Hematopoietic multipotent progenitor cell (in vitro differentiated cells): ENCODE measurements at places on chromosomes 7 and 10.

GRCh38 chr7:117021366-117021765 lies 68.1 kb downstream of the ST7 start:
- no peak for DNase-seq

DNA sequence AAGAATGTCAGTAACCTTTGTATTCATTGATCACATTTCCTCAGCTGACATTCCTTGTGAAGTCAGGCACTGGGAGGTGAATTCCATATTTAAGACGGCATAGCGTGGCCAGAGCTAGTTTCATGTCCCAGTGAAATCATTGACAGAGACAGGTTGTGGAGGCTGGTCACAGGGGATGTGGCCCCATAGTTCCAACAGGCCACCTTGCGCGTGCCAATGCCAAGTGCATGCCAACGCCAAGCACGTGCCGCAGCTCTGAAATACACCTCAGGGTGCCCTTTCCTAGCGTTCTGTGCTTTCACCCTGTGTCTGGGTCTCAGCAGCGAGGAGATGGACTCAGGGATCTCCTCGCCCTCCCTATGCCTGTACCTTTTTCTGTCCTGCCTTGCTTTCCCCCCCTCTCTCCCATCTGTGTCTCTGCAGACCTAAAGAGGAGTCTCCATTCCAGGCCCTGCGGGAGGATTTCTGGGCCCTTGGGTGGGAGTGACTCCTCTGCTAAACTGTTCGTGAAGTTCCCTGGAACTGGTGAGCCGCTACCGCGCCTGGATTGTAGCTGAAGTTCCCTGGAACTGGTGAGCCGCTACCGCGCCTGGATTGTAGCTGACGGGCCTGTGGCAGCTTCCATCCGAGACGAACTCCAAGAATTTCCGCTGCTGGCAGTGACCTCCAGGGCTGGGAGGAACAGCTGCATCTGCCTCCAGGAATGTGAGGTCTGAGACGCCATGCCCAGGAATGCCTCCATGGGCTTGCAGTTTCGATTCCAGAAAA lies 19.7 kb downstream of the AQP1 start:
- DNase-seq = no peak

GRCh38 chr7:44398511-44398911 lies 73.1 kb upstream of the CAMK2B start:
- DNase-seq = no peak

DNA sequence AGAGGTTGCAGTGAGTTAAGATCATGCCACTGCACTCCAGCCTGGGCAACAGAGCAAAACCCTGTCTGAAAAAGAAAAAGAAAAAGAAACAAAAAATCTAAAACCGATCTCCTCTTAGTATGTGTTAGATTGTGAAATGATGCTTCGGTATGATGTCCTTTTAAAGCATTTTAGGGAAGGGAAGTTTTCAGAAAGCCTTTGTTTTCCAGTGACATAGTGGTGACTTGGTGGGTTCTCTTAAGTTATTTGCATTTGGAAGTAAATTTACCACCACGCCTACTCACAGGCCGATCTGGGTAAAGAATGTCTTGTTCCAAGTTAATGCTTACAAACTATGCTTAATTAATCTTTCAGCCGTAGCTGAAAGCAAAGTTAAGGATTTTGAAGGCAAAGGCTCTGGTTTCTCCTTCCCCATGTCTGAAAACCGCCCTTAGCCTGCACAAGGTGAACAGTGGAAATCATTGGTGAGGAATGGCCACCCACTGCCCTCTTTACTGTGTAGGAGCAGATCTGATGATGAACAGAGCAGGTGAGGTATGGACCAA lies 10.7 kb downstream of the MTURN start:
- DNase-seq = no peak

GRCh38 chr7:34675749-34676374 lies 17.8 kb downstream of the NPSR1 start:
- peak; percentile 27 for DNase-seq

GRCh38 chr7:143299840-143300239 lies 11.7 kb downstream of the CASP2 start:
- DNase-seq = peak; percentile 45

DNA sequence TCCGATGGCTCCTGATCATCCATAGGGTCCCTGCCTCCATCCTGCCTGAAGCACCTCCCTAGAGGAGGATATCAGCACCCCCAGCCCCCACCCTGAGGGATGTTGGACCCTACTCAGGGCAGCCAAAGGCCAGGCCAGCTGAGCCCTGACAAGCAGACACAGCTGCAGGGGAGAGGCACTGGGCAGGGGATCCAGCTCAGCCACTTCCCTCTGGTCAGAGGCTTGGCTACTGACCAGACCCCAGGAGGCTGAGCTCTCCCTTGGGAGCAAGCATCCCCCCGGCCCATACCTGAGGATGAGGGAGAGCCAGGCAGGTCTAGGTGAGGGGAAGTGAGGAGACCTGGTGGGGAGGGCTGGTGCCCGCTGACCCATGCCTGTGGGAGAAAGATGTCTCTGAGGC lies 6.6 kb downstream of the LDB3 start:
- DNase-seq = no peak

DNA sequence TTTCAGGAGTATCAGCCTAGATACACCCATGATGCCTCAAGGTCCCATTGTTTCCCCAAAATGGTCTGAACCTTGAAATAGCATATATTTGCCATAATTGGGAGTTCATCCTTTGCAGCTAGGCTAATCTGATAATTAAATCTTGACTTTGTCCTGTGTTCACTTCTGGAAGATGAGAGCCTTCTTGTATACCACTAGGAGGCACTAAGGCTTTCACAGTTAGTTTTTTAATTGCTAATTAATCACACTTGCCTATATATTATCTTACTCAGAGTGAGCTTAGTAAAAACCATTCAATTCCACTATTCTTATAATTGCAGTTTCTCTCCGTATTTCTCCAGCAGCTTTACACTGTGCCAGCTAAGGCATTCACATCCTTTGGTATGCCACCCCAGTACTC lies 48.7 kb upstream of the MAGI2 start:
- no peak for DNase-seq

DNA sequence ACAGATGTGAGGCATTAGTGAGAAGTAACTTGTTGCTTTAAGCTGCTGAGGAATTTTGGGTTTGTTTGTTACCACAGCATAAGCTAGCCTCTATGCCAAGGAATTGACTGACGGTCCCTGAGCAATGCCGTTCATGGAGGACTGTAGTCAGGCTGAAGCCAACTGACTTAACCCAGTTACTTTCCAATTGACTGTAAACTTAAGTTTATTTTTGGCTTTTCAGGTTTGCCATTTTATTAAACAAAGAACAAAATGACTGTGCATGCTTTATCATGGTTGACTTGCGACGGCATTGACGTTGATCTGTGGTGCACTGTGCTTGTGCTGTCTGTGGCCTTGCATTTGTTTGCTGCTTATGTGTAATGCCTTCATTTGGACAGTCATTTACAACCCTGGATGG lies 53.5 kb downstream of the DNAJB9 start:
- no peak for DNase-seq

DNA sequence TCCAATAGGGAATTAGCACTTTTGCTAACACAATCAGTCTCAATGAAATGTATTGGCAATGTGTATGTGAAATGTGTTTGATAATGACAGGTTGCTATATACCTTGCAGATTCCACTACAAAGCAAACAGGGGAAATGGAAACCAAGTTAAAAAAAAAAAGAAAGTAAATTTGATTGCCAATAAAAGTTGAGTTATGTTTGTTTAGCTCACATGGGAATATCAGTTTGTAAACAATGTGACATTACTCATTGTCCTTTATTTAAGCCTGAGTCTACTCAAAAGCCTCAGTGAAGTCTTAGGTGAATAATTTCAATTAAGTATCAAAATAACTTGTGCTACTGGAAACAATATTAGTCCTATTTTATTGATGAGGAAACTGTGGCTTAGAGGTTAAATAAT lies 285.2 kb downstream of the CACNA2D1 start:
- DNase-seq = no peak

GRCh38 chr7:44072364-44073231 lies 7.2 kb upstream of the PGAM2 start:
- no peak for DNase-seq

DNA sequence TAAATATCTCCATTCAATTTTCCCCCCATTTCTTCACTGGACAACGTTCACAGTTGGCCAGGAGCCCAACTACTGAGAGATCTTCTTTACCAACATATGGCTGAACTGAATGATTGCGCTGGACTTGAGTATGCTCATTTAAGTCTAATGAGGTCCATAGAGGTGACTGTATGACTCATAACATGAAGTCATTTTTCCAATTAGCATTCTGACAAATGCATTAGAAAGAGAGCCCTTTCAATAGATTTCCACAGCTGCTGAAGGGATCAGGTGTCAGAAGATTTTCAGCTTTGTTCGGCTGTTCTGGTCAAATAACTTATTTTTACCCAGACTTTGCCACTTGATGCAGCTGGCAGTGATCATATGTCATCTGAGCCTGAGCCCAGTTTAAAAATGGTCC lies 438.0 kb downstream of the ETV1 start:
- no peak for DNase-seq

GRCh38 chr10:114638821-114639625 lies 19.1 kb downstream of the ABLIM1 start:
- peak; percentile 38 for DNase-seq

GRCh38 chr10:2703953-2704352 lies 363.4 kb upstream of the PFKP start:
- DNase-seq = no peak

DNA sequence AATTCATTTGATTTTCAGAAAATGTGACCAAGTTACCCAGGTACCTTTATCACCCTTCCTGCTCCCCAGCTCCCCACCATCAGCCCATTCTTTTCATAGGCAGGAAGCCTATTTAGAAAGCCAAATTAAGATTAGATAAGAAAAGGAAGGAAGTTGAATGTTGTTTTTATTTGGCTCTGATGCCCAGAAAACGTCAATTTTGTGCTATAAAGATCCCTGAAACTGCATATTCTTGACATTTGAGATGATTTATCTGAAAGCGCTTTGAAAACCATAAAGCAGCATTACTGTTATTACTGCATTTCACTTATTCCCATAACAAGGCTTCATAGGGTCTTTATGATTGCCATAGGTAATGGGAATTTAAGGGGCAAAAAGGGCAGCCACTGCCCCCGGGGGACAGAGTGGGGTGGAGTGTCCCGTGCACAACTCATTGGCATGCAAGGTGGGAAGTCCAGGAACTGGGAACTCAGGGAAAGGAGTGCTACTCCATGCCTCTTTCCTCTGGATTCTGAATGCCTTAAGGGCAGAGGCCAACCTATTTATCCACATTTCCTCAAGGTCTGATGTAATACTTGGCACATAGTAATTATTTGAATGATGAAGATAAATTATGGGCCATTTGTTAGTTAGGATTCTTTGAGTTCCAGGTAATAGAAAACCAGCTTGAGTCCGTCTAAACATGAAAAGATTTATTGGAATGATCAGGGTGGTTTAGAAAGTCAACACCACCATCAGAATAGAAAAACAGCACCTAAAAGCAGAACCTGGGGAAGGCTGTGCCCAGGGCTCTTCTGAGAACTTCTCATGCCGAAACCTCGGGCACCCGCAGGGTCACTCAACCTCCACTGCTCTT lies 100.6 kb upstream of the ELMO1 start:
- DNase-seq = peak; percentile 38
